Muscle of leg (tissue), 16 donors: ENCODE measurements at places on chromosomes 7 and 10. TPM values are rescaled to one million over a fixed set of nuclear protein-coding genes. Genes with fewer than 3 reads are reported as not detected.

DNA sequence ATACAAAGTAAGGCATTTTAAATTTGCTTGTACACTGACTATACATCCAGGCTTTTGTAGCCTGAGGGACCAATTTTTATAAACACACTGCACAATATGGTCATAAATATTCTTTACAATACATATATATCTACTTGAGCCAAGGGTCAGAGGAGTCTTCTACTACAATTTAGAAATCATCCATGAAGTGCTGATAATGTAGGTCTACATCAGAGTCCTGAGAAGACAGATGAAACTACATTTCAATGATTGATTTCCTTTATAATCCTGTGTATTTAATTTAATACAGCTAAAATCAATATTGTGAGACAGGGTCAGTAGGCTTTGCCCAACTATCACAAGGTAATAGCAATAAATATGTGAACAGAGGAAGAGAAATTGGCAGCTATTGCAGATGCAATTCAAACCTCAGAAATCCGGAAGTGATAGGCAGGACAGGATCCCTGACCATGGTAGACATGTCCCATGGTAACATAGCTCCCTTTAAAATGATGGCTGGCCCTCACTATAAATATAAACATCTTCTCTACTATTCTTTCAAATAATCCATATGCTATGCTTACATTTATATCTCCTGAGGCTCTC, 318.0 kb upstream of the POT1 start:
- no peak overlapping the region for H3K4me3 ChIP-seq
- no peak for DNase-seq
- H3K27me3 ChIP-seq = no peaks in the 10 kb centered on the region
- no peak overlapping the region for H3K27ac ChIP-seq
- H3K4me1 ChIP-seq = no peaks in the 10 kb centered on the region

DNA sequence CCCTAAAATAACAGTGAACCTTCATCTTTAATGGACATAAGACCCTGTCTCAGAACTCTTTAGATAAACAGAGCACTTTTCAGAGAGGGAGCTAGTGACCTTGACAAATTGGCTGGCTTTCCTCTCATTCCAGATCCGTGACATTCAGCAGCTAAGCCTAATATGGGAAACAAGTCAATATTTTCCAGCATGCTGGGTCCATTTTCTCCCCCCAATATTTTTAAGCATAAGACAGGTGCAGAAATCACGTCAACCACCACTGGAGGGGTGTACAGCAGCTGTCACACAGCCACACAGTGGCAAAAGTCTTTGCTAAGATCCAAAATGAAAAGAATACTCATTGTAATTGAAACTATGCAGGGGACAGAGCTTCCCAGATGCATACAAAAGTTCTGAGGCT, 26.1 kb downstream of the LRRTM3 start:
- no peaks in the 10 kb centered on the region for H3K36me3 ChIP-seq
- peak overlapping the region; percentile 44 for H3K27ac ChIP-seq
- peak; percentile 80 for DNase-seq
- H3K27me3 ChIP-seq = no peaks in the 10 kb centered on the region
- H3K4me3 ChIP-seq = no peak overlapping the region

- H3K27me3 ChIP-seq = peaks cover 7% of the 10 kb centered on the region
- no peak overlapping the region for H3K4me3 ChIP-seq
- DNase-seq = no peak
- peaks cover 26% of the 10 kb centered on the region for H3K4me1 ChIP-seq
- no peaks in the 10 kb centered on the region for H3K36me3 ChIP-seq
- no peak overlapping the region for H3K27ac ChIP-seq
These were observed 86.9 kb downstream of the CXCL12 start for GRCh38 chr10:44297963-44298362.

DNA sequence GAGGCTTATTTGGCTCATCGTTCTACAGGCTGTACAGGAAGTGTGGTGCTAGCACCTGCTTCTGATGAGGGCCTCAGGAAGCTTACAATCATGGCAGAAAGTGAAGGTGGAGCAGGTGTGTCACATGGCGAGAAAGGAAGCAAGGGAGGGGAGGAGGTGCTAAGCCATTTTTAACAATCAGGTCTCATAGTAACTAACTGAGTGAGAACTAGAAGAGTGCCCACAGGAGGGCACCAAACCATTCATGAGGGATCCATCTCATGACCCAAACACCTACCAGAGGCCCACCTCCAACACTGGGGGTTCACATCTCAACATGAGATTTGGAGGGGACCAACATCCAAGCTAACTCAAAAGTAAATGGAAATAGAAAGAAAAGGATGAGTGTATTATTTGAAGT, 78.1 kb downstream of the CXCL12 start:
- no peak overlapping the region for H3K27ac ChIP-seq
- no peak for DNase-seq
- peaks cover 18% of the 10 kb centered on the region for H3K4me1 ChIP-seq
- H3K27me3 ChIP-seq = peaks cover 3% of the 10 kb centered on the region

DNA sequence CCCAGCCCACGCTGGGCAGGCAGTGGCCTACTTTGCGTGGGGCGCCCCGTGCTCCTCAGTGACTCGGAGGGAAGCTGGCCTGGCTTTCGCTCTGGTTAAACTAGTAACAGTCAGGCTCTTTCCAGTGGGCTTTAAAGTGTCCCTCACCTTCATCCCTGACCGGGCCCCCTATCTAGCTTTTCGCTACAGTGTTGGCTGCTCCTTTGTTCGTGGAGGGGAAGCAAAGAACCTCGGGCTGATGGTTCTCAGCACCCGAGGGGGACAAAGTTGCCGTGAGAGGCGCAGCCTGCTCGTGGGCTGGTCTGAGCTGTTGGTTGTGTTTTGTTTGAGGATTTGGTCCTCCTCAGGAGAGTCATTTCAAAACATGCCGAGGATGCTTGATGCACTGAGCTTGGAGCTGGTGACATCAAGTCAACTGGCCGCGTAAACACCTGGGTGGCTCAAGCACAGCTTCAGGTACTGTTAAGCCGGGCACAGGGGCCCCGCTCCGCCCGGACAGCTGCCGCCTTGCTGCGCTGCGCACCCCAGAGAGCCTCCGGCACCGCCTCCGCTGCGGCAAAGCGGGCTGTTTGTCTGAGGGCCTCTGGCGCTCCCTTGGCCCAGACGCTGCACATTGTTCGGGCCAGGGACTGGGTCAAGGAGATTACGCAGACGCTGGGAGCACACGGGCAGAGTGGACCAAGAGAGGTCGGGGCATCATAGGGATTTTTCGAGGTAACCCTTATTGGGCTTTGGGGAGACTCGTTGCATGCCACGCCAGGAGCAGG, 1.6 kb downstream of the DLX6 start:
- H3K36me3 ChIP-seq = no peaks in the 10 kb centered on the region
- H3K4me3 ChIP-seq = no peak overlapping the region
- no peak overlapping the region for H3K27ac ChIP-seq
- H3K27me3 ChIP-seq = peaks cover 80% of the 10 kb centered on the region

DNA sequence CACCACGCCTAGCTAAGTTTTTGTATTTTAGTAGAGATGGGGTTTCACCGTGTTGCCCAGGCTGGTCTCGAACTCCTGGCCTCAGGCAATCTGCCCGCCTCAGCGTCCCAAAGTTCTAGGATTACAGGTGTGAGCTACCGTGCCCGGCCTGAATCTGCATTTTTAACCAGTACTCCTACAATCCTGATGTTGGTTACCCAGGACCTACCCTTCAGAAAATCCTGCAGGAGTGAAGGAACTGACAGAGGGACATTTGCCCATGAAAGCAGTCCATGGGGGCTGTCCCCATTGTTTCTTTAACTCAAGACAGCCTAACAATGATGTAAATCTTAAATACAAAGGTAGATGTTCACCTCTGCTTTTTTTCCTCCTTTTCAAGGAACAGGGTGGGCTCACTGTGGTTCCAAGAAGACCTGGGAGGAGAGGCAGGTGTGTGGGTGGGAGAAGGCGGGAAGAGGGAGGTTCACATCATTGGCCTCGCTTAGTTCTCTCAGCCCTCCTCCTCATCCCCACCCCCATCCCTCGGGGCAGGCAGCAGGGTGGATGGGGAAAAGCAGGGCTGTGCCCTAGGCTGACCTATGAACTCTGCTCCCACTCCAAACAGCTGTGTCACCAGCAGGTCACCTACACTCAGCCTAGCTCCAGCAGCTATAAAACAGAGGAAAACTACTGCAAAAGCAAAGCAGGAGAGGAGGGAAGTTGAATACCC, 13.5 kb downstream of the LRRC20 start:
- H3K36me3 ChIP-seq = peaks cover 12% of the 10 kb centered on the region
- peaks cover 5% of the 10 kb centered on the region for H3K4me1 ChIP-seq
- no peak overlapping the region for H3K4me3 ChIP-seq
- H3K27ac ChIP-seq = no peak overlapping the region

Gene OIT3
- total RNA-seq = 7.9 TPM
